Activated CD4-positive, alpha-beta memory T cell treated with anti-CD3 and anti-CD28 coated beads for 36 hours (primary cell): ENCODE measurements at places on chromosomes 13 and 19. TPM values are rescaled to one million over a fixed set of nuclear protein-coding genes. Genes with fewer than 3 reads are reported as not detected.
A peak's percentile ranks its signal among the peaks of the same experiment; 100 is the strongest.

- no peaks in the 10 kb centered on the region for H3K4me1 ChIP-seq
- DNase-seq: no peak
- H3K4me3 ChIP-seq: peak overlapping the region; percentile 7
- no peaks in the 10 kb centered on the region for H3K36me3 ChIP-seq
- H3K27me3 ChIP-seq: peaks cover 22% of the 10 kb centered on the region
Measured at GRCh38 chr13:77919246-77919920, 752 bp upstream of the EDNRB start.

- H3K27ac ChIP-seq: no peak overlapping the region
- H3K27me3 ChIP-seq: peaks cover 2% of the 10 kb centered on the region
- no peak for DNase-seq
- H3K4me1 ChIP-seq: no peaks in the 10 kb centered on the region
- H3K36me3 ChIP-seq: no peaks in the 10 kb centered on the region
Measured at GRCh38 chr13:76380446-76381065, 505.6 kb downstream of the KCTD12 start.

DNA sequence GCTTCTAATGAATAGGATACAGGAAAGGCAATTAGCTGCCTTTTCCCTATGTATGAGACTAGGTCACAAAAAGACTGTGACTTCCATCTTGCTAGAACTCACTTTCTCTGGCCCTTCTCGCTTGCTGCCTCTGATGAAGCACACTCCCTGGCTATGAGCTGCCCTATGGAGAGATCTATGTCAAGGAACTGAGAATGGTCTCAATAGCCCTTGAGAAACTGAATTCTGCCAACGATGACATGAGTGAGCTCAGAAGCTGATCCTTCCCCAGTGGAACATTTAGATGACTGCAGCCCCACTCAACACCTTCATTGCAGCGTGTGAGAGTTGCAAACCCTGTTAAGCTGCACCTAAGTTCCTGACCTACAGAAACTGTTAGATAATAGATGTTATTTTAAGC, 309.8 kb downstream of the COG6 start:
- H3K27me3 ChIP-seq: peaks cover 7% of the 10 kb centered on the region
- no peak overlapping the region for H3K4me3 ChIP-seq
- peaks cover 6% of the 10 kb centered on the region for H3K4me1 ChIP-seq
- no peak overlapping the region for H3K27ac ChIP-seq

GRCh38 chr19:18041054-18041453, 33.1 kb downstream of the ARRDC2 start:
- peaks cover 27% of the 10 kb centered on the region for H3K4me1 ChIP-seq
- no peak overlapping the region for H3K4me3 ChIP-seq
- no peak overlapping the region for H3K27ac ChIP-seq
- no peak for DNase-seq
- no peaks in the 10 kb centered on the region for H3K36me3 ChIP-seq
- peaks cover 2% of the 10 kb centered on the region for H3K27me3 ChIP-seq

- no peak overlapping the region for H3K27ac ChIP-seq
- H3K27me3 ChIP-seq: no peaks in the 10 kb centered on the region
- no peak for DNase-seq
- peaks cover 4% of the 10 kb centered on the region for H3K36me3 ChIP-seq
- H3K4me1 ChIP-seq: no peaks in the 10 kb centered on the region
- H3K4me3 ChIP-seq: no peak overlapping the region
Measured at GRCh38 chr19:16969135-16969534, 57.5 kb downstream of the CPAMD8 start.

GRCh38 chr13:49220856-49221589, 885 bp downstream of the MLNR start:
- peaks cover 4% of the 10 kb centered on the region for H3K4me1 ChIP-seq
- peaks cover 54% of the 10 kb centered on the region for H3K27me3 ChIP-seq
- peaks cover under 1% of the 10 kb centered on the region for H3K36me3 ChIP-seq
- H3K27ac ChIP-seq: no peak overlapping the region
- peak overlapping the region; percentile 52 for H3K4me3 ChIP-seq
- peak; percentile 46 for DNase-seq

DNA sequence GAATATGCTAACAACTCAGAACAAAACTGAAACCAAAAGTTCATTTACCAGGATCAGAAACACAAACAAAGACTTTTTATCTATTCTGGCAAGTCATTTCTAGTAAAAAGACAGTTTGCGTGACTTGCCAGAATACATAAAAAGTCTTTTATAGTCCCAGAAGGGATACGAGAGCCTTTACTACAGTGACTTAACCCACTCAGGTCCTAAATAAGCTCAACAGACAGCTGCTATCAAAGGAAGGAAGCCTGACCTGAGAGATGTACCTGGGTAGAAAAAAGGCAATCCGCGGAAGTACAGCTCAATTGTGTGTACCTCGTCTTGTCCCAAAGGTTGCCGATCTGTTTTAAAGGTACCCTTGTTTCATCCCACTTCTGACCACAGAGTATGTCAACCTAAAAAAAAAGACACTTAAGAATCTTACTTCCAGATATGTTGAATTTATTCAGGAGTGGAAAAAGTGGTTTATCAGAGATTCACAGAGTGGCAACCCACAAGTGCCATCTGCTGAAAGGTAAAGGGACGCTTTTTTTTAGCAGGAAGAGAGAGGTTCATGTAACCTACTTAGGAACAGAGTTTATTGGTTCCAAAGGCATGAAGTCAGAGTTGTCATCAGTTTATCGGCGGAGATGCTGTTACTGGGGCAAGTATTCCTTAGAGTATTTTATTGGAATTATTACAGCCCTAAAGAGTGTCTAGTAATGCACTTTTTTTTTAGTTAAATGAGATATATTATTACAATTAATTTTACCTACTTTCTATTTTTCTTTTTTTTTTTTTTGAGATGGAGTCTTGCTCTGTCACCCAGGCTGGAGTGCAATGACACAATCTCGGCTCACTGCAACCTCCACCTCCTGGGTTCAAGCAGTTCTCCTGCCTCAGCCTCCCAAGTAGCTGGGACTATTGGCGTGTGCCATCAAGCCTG, 69.7 kb upstream of the C1QTNF9B start:
- DNase-seq: peak; percentile 31
- peak overlapping the region; percentile 83 for H3K27ac ChIP-seq
- no peaks in the 10 kb centered on the region for H3K27me3 ChIP-seq
- H3K4me3 ChIP-seq: peak overlapping the region; percentile 51

- peaks cover 3% of the 10 kb centered on the region for H3K27me3 ChIP-seq
- peak; percentile 84 for DNase-seq
- H3K4me1 ChIP-seq: peaks cover 41% of the 10 kb centered on the region
- peak overlapping the region; percentile 99 for H3K4me3 ChIP-seq
Measured at GRCh38 chr19:13155472-13156359, 5.5 kb downstream of the IER2 start.

DNA sequence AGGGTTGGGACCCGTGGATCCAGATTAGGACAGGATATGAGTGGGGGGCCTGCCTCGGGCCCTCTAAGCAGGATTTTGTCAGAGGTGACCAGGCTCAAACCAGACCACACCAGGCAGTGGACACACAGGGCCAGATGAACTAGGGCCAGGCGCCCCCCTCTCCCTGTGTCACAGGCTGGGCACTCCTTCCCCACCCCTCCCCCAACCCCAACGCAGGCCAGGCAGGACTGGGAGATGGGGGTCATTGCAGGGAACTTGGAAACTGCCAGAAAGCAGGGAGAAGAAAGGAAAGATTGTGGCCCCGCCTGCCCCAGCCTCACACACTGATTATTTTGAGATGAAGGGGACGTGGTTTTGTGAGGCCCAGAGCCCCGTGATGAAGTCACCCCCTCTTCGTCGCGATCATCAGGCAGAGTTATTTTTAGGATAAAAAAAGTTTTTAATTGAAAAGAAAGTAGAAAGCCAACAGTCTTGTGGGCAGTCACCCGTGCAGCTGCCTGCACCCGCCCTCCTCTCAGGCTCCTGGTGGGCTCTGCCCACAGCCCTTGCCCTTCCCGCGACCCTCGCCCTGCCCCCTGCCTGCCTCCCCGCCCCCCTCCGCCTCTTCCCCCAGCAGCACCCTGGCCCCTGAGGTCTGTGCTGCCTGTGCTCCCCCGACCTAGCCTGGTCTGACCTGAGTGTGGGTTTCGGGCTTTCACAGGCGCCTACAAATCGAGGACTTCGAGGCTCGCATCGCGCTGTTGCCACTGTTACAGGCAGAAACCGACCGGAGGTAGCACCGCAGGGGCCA, 1.9 kb upstream of the YJEFN3 start:
- H3K27ac ChIP-seq: no peak overlapping the region
- H3K36me3 ChIP-seq: peaks cover 11% of the 10 kb centered on the region
- H3K27me3 ChIP-seq: no peaks in the 10 kb centered on the region
- peaks cover 6% of the 10 kb centered on the region for H3K4me1 ChIP-seq
- H3K4me3 ChIP-seq: no peak overlapping the region
- DNase-seq: no peak

DNA sequence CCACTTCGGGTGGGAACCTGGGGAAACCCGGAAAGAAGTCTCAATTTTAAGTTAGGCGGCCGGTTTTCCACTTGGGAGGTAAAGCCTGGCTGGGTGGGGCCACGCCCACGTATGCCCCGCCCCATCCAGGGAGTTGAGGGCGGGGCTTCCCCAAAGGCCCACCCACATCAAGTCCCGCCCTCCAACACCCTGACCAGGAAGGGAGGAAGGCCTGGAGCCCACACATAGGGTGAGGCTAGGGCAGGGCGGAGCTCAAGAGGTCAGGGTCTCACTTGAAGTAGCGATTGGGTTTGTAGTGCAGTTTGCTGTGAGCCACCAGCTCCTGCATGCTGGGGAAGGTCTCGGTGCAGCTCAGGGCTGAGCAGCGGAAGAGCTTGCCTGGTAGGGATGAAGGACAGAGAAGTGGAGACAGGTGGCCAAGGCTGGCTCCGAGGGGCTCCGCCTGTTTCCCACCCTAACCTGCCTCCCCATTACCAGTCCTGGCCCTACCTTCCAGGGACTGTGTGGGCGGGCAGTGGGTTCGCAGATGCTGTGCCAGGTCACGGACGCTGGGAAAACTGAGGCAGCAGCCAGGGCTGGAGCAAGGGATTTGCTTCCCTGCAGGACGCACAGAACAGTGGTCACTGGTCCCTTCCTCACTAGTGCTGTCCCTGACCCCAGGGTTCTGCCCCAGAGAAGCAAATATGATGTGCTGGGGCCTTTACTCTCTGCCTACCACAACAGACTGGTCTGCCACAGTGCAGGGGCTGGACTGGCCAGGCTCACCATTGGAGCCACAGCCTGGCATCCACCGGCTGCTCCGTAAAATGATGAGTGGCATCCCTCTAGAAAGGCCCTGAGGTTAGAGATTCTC, 1.6 kb downstream of the ZNF414 start:
- peak overlapping the region; percentile 62 for H3K4me3 ChIP-seq
- H3K4me1 ChIP-seq: peaks cover 35% of the 10 kb centered on the region
- peak overlapping the region; percentile 84 for H3K27ac ChIP-seq
- DNase-seq: peak; percentile 35
- H3K36me3 ChIP-seq: peaks cover 3% of the 10 kb centered on the region

Gene S1PR5
- 0.40 TPM for total RNA-seq

Gene AP1M2
- not detected for total RNA-seq

Gene TUBB4A
- 11.2 TPM for total RNA-seq

- peaks cover 42% of the 10 kb centered on the region for H3K4me1 ChIP-seq
- H3K27me3 ChIP-seq: peaks cover 3% of the 10 kb centered on the region
- H3K27ac ChIP-seq: peak overlapping the region; percentile 88
- peak; percentile 79 for DNase-seq
Measured at GRCh38 chr19:39410017-39410830, 2.2 kb upstream of the PLEKHG2 start.

GRCh38 chr13:19056355-19056880, 125.2 kb downstream of the TUBA3C start:
- DNase-seq: no peak
- no peak overlapping the region for H3K27ac ChIP-seq
- no peak overlapping the region for H3K4me3 ChIP-seq
- no peaks in the 10 kb centered on the region for H3K27me3 ChIP-seq

DNA sequence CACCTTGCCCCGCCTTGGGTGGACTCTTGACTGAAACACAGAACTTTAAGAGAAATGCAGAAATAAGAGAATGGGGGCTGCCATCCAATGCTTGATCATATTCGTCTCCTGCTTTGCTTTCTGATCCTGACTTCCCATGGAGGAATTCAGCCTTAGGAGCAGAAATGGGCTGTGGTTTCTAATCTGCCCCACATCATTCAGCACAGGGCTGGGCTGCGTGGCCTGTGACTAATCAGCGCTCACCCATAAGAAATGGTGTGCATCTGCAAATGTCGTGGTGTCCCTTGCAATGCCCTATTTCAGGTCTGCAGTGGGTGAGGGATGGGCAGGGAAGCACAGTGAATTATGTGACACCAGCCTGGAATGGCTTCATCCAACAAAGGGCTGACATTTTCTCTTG, 60.7 kb upstream of the URI1 start:
- no peak for DNase-seq
- peaks cover 3% of the 10 kb centered on the region for H3K27me3 ChIP-seq
- no peaks in the 10 kb centered on the region for H3K36me3 ChIP-seq
